Activated T-cell treated with anti-CD3 and anti-CD28 coated beads, Interleukin-2, amount 50 U/mL, for 72 hours (primary cell): ENCODE measurements at places on chromosomes 1 and 21. TPM values are rescaled to one million over a fixed set of nuclear protein-coding genes. Genes with fewer than 3 reads are reported as not detected.

GRCh38 chr1:59680044-59680443, 134.7 kb upstream of the HOOK1 start:
- no peak for DNase-seq

GRCh38 chr1:28395181-28395580, 25.6 kb downstream of the PHACTR4 start:
- DNase-seq, result no peak

DNA sequence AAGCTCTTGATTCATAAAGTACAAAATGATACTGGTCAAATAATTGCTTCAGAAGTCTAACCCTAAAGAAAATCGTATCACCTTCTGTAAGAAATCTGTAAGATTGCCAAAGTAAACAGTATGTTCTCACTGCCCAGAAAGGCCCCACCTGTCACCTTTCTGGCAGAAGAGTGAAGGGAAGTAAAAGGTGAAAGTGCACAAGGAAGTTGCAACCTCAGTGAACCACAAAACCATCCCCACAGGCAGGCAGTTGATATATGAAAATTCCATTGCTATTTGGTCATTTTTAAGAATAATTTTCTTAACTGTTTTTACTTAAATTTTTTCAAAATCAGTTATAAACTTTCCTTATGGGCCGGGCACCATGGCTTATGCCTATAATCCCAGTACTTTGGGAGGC, 48.5 kb upstream of the FBXO28 start:
- DNase-seq, result no peak

The LY9 gene
- total RNA-seq, result 7.6 TPM
